ENCODE measurements at places on chromosomes 4 and X.

- no peak for DNase-seq
These were observed 11.7 kb downstream of the C1GALT1C1 start for GRCh38 chrX:120617996-120618630.

- DNase-seq = no peak
These were observed 141.8 kb downstream of the CBR4 start for GRCh38 chr4:168868044-168868781.

- DNase-seq = no peak
These were observed 571 bp upstream of the EDA start for GRCh38 chrX:69615342-69615741.

DNA sequence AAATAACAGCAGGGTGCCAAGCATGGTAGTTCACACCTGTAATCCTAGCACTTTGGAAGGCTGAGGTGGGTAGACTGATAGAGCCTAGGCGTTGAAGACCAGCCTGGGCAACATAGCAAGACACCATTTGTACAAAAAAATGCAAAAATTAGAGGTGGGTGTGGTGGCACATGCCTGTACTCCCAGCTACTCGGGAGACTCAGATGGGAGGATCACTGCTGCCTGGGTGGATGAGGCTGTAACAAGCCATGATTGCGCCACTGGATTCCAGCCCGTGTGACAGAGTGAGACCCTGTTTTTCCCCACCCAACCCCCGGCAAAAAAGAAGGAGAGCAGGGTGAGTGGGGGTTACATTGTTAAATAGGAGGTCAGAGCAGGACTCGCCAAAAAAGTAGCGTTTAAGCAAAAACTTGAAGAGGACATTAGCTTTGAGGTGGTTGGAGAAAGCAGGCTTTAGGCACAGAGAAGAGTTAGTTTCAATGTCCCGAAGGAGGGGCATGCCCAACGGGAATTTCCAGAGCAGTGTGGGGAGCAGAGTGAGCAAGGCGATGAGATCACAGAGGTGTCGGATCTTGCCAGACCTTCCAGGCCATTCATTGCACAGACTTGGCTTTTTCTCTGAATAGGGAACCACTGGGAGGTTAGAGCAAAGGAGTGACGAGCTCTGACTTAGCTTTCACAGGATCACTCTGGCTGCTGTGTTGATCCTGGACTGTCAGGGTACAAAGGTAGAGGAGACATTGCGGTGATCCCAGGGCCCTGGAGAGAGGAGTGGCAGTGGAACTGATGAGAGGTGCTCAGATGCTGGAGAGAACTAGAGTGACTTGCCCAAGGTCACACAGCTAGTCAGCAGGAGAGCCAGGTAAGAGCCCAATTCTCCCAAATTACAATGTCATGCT, 70.6 kb downstream of the TRAPPC11 start:
- no peak for DNase-seq

DNA sequence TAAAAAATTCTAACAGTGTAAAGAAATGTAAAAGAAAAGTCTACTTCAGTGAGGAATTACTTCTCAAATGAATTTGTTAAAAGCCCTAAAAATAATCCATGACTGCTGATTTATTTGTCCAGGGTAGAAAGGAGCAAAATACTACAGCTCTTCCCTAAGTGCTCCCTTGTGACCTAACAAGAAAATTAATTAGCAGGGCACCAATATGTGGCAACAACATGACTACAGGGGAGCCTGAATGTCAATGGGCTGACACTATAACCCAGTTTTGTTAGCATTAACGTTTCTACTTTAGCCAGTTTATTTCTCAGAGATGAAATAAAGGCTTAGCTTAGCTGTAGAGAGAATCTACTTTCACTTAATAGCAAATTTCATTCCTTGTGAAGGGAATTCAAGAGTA, 918.9 kb upstream of the EPHA5 start:
- DNase-seq = no peak

- DNase-seq = no peak
These were observed 59.2 kb upstream of the TXK start for GRCh38 chr4:48193096-48193836.

GRCh38 chrX:136176399-136176825, 29.1 kb downstream of the FHL1 start:
- DNase-seq = no peak

DNA sequence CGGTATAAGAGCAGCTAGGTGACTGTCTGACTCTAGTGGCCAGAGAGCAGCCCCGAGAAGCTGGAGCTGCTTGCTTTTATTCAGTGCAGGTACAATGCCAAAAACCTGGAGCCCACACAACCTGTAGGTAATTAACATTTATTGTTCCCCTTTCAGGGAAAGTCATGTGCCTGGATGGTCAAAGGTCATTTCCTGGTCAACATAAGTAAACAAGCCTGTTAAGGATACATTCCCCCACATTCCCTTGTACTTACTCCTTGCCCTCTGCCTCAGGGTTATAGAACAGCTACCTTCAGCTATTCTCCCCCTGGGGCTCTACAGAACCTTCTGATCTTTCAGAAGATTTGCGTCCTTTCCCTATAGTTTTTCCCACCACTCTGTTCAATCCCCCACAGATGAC, 253.4 kb downstream of the TMA16 start:
- DNase-seq = no peak

DNA sequence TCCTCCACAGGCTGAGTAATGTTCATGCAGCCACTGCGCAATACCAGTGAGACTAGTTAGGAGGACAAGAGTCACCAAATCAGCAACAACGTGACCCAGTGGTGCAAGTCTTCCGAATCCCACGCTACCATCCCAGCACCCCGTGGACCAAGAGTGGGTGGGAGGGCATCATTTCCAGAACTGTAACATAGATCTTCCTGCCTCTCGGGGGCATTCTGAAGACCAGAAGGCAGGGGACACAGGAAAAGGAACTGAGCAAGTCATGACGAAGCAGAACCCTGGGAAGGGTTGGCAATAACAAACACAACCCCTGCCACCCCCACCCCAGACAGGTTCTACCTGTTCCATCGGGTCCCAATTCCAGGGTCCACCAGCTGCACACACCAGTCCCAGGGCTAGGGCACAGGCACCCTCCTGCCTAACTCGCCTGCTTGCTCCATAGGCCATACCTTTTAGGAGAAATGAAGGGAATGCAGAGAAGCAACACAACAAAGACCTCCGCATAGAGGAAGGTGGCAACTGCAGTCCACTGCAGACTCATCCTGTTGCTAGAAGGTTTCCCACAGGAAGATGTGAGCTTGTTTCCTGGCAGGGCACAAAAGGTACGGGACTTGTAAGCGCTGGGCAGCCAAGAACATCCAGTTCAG, 1.4 kb downstream of the BCAP31 start:
- no peak for DNase-seq

- DNase-seq = no peak
These were observed 66.3 kb downstream of the SMC1A start for GRCh38 chrX:53356186-53356585.

GRCh38 chrX:9622128-9622527, 143.5 kb downstream of the GPR143 start:
- DNase-seq = no peak

- no peak for DNase-seq
These were observed 370.9 kb upstream of the SMIM31 start for GRCh38 chr4:164383058-164383357.

DNA sequence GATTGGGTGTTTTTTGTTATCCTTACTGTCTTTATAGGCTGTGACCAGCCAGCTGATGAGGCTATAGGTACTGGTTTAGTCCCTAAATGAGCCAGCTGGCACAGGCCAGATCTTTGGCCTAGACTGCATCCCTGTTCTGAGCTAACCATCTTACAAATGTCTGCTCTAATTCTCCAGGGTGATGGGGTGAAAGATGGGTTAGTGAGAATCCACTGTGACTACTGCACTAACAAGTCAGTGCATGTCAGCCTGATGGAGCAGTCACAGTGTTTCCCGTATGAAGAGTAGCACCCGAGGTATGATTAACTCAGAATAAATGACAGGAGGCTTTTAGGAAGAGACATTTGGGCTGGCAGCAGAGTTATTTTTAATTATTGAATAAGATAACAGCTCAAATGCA, 181.0 kb downstream of the DCTD start:
- peak; percentile 28 for DNase-seq

GRCh38 chr4:118141240-118141639, 107.0 kb downstream of the NDST3 start:
- DNase-seq = no peak

GRCh38 chr4:15884666-15885065, 53.9 kb downstream of the FGFBP1 start:
- no peak for DNase-seq

DNA sequence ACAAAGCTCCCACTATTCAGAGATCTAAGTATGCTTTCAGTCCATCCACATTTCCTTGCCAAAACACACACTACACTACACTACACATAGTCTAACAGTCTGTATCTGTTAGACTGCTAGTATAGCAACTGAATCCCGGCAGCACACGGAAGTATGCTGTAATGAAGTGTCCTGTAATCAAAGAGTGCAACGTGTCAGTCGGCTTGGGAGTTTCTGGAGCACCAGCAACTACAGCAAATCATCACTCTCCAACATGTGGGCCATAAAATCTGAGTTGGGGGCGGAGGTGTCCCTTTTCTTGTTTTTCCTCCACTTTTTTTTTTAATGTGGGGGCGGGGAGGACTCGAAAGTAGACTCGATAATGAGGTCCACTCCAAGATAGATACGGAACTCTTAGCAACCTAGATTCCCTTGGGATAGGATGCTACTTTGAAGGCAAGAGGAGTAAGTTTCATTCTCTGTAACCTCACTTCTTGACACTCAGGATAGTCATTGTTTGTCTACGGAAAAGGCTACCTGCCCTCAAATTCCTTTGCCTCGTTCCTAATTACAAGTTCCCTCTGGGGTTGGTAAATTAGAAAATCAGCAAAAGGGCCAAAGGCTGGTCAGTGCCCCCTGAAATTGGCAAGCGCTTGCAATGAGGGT, 722 bp downstream of the SLC10A7 start:
- peak; percentile 6 for DNase-seq

DNA sequence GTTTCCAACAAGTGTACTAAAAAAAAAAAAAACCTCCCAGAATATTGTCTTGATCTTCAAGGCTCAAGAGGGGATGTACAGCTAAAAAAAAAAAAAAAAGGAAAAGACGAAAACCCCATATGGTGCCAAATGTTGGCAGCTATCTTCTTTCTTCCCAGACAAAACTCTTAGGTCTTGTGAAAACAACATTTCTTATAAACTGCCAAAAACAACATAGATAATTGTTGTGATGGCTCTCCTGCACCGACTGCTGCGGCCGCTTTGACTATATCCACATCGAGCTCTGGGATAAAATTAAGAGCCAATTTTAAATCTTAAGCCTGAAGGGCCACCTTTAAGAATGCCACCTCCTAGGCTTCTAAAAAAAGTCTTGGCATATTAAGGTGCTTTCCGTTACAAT, 23.5 kb downstream of the PDGFC start:
- DNase-seq = no peak

DNA sequence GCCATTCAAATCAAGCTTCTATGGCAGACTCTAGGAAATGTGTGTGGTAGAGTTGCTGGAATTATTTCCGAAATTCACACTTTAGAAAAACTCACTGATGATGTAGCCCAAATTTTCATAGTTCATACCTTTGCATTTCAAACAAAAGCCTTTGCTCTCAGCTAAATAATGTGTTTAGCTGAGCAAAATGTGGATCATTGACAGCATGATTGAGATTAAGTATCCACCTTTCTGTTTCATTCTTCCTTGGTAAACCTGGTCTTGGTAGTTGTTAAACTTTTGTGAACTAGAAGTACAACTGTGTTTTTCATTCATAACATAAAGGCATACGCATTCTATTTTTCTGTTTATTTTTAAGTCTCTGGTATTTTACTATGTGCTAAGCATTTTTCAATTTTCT, 7.2 kb downstream of the PCDH7 start:
- DNase-seq = no peak

DNA sequence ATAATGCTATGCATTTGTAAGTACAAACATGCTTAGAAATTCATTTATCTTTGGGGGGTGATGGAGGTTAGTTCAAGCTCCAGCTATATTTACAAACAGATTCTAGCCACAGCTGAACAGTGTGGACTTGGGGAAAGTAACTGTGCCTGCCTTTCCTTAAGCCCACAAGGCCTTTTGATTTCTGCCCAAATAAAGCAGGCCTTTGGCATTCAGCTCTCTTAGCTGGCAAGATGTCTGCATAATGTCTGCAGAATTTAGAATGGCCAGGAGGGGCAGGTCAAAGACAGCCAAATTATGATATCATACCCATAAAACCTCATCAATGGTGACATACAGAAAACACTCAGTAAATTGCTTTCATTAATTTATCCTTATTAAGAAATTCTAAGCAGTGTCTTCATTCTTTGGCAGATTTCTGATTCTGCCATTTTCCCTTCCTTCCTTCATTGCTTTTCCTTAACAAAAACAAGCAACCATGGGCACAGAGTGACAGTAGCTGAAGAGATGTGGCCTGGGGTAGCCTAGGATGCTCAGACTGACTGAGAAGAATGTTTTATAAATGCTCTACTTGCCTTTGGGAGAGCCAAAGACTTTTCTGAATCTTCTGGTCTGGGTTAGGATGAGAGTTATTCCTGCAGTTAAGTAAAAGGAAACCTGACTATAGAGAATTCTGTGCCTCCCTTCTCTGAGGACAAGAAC, 538.7 kb upstream of the NR3C2 start:
- DNase-seq = no peak
